ENCODE measurements at places on chromosomes 7 and 10.
A peak's percentile ranks its signal among the peaks of the same experiment; 100 is the strongest.

- no peak for DNase-seq
Observed at GRCh38 chr7:79217976-79218626, 235.4 kb downstream of the MAGI2 start.

- no peak for DNase-seq
Observed at GRCh38 chr10:31792745-31793144, 135.9 kb downstream of the ARHGAP12 start.

- DNase-seq = no peak
Observed at GRCh38 chr7:108094346-108094745, 35.8 kb downstream of the LAMB4 start.

DNA sequence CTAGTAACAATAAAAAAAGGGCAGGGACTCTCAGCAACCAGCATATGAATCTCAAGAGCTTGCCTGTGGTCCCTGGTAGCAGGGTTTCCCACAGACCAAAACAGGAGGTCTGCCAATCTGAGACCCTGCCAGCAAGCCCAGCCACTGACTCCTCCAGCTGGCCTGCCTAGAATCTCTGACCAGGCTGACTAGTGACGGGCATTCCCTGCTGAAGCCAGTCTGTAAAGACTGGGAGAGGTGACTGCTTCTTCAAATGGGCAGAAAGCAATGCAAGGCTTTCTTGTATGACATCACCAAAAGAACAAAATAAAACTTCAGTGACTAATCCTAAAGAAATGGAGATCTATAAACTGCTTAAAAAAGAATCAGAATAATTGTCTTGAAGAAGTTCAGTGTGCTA, 249.4 kb downstream of the TCF7L2 start:
- no peak for DNase-seq

DNA sequence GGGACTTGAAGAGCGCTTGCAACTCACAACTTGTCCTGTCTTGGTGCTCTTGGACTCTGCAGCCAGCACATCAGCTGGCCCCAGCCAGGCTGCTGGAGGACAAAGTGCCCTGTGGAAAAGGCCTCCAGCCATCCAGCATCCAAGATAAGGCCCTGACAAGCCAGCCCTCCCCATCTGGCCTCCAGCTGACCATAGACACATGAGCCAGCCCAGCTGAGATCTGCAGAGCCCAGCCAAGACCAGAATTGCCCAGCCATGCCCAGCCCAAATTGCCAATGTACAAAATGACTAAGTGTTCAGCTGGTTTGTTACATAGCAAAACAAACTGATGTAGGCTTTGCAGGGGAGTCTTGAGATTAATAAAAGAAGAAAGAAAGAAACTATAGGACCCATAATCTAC, 36.0 kb upstream of the FRMD4A start:
- no peak for DNase-seq

DNA sequence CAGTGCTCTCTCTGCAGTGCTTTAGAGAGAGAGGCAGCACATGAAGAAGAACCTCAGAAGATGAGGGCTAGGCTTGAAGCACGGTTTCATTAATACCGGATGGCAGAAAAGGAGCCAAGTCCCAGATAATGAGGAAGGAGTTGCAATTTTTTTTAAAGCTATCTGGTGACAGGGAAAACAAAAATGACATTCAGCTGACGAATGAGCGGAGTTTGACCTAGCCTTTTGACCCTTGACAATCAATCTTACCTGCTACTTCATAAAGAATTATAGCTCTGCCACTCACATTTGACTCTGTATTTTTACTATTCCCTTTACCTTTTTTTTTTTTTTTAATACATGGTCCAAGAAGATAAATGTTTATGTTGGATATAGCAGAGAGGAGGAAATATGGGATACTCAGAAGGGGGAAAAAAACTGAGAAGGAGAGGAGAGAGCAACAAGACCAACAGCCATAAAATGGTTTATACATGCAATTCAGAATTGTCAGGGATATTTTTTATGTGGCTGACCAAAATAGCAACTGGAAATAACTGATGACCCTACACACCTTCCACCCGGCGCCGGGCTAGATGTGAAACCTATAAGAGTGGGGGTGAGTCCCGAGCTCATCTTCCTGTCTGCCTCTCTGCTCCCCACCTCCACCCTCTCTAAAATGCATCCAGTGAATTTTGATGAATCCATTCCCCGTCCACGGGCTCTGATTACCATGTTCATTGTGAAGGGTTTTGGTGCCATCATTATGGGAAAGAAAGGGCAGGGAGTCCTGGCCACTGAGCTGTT, 274.4 kb upstream of the YAE1 start:
- DNase-seq = no peak

DNA sequence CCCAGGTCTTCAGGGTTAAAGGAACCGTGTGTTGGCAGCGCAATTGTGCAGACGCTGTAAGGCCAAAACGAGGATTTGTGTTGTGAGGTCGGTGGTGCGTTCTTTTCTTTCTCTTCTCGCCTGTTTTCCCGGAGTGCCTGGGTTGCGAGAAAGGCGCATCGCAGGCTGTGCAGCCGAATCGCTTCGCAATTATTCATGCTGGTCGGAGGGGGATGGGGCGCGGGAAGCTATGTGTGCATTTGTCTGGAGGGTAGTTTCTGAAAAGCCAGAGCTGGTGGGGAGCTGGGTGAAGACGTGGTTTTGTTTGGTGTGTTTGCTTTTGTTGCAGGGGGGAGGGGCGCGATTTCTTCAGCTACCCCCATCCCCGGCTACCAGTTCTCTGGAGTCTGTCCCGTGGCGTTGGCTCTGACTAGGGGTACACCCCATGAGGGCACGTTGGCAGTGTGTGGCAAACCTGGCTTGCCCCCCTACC, 2.1 kb downstream of the MXI1 start:
- peak; percentile 74 for DNase-seq

DNA sequence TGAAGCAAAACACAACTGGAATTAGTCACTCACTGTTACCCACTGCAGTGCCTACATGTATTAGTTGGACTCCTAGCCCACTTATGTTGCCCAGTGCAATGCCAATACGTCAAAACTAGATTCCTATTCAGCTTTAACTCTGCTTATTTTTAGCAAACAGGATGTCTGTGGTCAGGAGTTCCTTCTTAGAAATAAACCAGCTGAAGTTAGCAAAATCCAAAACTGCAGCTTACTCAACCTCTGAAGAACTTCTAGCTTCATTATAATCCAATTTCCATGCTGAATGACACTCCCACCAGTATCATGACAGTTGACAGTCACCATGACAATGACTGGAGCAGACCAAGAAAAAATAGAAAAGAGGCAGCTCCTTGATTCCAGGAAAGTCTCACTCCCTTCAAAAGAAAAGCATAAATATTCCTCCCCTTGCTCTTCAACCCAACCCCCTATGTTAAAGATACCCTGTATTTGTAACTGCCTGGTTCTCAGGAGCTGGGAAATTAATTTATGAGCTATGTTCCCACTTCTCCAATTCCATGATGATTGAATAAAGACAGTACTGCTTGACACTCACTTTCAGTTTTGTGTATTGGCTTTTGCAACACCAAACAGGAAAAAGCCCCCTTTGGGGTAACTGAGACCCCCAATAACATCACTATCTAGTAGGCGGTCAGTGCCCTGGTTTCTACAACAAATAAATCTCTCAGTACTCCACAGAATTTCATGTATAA, 327.4 kb downstream of the SORCS1 start:
- DNase-seq = no peak

DNA sequence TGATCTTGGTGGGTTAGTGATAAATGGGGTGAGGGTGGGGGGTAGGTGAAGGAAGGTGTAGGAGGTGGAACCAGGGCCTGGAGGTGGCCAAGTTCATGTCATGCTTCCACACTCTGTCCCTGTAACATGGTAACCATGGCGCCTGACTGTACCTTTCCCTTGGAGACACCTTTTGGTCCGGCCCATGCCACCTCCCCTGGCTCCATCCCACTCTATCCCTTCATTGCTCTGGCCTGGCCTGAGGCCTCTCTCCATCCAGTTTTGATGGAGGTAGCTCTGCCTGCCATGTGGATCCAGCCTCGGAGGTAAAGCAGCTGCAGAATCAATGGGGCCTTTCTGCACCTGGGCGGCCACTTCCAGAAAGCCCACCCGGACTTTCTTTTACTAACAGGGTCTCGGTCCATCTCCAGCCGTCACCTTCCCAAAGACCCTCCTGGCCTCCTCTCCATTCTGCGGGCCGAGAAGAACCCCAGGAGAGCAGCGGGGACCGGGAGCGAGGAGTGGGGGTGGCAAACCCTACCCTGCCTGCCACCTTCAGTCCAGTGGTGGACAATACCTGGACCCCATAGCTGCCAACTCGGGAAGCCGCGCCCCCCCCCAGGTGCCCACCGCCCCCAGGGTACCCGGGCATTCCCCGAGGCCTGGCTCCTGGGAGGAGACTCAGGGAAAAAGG, 504 bp upstream of the TRRAP start:
- DNase-seq = no peak

DNA sequence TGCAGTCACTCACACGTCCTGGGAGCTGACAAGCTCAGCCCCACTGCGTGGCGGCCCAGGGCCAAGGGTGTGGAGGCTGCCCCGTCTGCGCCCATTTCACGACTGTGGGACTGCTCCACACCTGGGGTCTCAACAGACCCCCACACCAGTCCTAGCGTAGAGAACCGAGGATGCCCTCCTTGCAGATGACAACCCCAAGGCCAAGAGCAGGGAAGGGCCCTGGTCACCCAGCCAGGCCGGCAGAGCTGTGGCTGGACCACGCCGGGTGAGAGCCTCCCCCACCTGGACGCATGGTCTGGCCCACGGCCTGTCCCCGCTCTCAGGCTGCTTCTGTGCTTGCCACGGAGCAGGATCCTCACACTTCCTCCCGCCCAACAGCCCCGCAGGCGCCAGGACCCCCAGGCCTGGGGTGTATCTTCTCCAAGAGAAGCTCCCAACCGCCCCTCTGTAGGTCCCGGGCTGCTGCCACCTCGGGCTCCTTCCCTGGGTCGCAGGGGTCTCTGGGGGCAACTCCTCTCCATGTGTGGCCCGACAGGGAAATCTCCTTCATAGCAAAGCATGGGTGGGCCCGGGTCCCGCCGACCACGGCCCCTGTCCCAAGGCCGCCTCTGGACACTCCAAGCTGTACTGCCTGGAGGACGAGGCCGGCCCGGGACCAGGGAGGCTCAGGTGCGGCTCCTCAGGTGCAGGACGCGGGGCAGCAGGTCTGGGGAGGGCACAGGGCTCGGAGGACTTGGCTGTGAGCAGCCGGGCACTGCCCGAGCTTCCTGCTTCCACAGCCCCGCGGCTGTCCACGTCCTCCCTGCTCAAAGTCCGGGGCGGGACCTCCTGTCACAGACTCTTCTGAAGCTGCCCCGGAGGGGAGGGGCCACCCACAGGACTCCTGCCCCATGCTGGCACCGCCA, 88.8 kb downstream of the FOXL3 start:
- DNase-seq = no peak

- no peak for DNase-seq
Observed at GRCh38 chr7:27364344-27364758, 121.7 kb downstream of the EVX1 start.

DNA sequence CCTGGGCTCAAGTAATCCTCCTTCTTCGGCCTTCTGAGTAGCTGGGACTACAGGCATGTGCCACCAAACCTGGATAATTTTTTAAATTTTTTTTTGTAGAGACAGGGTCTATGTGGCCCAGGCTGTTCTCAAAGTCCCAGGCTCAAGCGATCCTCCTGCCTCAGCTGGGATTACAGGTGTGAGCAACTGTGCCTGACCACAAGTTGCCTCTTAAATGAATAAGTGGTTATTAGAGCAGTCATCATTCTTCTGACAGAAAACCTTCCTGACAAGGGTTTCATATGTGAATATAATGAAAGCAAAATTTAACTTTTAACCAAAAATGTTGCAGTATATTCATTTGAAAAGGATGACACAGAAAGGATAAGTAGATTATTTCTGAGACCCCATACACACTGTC, 532.5 kb downstream of the GRM8 start:
- DNase-seq = no peak

DNA sequence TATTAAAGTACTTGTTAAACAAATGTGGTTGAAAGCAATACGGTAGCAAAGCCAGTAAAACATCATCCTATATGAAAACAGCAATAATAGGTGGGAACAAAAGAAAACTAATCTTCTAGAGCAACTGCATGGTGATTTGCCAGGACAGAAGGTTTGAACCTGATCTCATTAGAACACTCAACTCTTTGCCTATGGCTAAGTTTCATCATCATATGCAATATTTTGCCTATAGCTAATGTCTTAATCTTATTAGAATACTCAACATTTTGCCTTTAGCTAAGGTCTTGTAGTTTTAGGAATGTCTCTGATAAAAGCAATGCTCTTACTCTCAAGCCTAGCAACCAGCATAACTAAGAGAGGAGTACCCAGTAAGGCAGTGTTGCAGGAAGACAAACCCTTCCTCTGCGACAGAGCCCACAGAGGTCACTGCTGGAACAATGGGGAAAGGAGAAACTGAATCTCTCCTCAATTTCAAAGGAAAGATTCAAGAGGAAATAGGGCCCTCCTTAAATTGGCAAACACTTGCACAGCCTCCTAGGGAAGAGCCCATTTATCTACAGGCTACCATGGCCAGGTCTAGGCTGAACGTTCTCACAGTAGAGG, 38.3 kb downstream of the CADPS2 start:
- DNase-seq = no peak

- no peak for DNase-seq
Observed at GRCh38 chr10:89975771-89976170, 274.4 kb downstream of the KIF20B start.

DNA sequence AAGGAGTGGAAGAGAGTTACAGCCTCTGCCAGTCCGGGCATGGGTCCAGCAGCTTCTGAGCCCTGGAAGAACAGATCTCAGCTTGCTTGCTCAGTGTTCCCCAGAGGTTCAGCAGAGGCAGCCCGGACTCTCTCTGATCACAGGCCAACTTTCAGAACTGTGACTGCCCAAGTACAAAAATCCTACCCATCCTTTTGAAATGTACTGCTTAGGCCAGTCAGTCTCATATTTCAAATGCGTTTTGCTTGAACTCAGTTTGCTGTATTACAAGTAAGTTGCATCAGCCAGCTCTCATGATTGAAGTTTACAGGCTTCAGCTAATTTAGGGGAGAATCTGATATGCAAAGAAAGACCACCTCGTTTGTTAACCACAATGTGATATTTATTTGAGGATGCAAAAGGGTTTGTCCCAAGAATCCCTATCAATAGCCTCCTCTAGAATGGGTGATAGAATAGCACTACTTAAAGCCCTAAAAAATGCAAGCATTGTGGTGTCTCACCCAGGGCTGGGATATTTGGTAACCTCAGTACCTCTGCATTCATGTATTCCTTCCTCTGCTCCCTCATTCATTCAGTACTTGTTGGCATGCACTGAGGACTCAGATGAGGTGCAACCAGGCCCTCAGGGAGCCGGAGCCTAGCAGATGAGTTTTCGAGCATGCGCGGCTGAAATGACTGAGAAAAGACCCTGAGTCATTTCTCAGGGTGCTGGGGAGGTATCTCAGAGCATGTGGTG, 7.0 kb downstream of the AIMP2 start:
- DNase-seq = no peak

- DNase-seq = no peak
Observed at GRCh38 chr7:2512179-2512661, 7.4 kb upstream of the LFNG start.

Measured in activated CD4-positive, alpha-beta T cell treated with anti-CD3 and anti-CD28 coated beads, Interleukin-2, amount 50 U/mL, for 1 hour (primary cell).